ENCODE measurements at places on chromosomes 3 and 15. TPM values are rescaled to one million over a fixed set of nuclear protein-coding genes. Genes with fewer than 3 reads are reported as not detected.

DNA sequence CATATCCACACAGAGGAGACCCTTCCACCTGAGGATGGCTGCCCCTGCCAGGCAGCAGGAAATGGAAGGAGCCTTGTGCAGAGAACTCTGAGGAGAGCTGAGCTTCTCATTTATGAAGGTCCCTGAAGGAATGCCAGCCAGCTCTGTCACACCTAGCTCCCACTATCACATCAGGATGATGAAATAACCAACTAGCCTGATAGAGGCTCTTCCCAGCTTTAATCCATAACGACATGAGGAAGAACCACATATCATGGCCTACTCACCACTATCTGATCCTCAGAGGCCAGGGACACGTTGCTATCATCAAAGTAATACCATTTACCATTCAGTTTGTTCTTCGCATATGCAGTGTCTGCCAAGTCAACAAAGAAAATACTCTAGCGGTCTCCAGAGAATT lies 1.5 kb upstream of the C3orf62 start:
- DNase-seq, result no peak

DNA sequence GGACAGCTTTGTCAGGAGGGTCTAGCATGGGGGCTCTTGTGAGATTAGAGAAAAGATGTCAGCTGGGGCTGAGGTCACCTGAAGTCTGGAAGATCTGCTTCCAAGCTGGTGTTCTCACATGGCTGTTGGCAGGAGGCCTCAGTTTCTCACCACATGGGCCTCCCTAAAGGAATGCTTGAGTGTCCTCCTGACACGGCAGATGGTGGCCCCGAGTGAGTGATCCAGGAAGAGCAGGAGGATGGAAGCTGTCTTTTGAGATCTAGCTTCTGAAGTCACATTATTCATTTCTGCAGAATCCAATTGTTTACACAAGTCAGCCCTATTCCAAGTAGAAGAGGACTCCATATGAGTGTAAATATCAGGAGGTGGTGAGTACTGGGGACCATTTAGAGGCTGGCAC lies 344.0 kb upstream of the PROK2 start:
- DNase-seq, result no peak

- no peak for DNase-seq
Observed at GRCh38 chr3:60238550-60238949, 1012.7 kb downstream of the FHIT start.

LRRC31 gene
- 0.78 TPM for total RNA-seq

Measured in ureter (tissue), 1 donor.